Activated naive CD4-positive, alpha-beta T cell treated with Interleukin-2 at 50 U/mL for 16 hours (primary cell): ENCODE measurements at places on chromosomes 11 and 22.

GRCh38 chr11:78834886-78835285 is 260.2 kb upstream of the NARS2 start:
- DNase-seq, result no peak

DNA sequence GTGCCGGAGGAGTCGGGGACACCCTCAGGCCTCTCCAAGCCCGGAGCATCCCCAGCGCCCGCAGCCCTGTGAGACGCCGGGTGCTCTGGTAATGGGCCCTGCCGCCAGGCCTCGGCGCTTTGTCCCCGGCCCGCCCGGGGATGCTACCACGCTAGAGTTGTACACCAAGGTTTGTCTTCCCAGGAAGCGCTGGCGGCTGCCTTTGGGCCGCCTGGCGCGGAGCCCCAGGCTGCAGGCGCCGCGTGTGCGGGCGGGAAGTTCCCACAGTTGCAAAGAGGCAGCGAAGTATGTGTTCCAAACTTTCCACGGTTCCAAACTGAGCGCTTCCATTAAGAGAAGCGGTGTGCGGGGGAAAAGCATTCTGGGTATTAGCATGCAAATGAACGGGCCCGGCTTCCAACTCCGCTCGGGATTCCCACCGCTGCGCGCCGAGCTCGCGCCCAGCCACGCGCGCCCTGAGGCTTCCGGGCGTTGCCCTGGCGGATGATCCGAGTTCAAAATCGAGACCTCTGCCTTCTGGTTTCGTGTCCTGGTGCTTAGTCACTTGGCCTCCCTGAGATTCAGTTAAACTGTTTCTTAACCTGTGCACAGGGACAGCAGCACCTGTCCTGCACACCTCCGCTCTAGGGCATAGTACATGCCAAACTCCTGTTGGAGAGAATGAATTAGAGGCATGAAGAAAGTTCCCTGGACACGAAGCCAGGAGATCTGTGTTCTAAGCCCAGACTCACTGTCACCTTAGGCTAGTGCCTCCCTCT is 1.3 kb upstream of the PATZ1 start:
- peak; percentile 65 for DNase-seq

DNA sequence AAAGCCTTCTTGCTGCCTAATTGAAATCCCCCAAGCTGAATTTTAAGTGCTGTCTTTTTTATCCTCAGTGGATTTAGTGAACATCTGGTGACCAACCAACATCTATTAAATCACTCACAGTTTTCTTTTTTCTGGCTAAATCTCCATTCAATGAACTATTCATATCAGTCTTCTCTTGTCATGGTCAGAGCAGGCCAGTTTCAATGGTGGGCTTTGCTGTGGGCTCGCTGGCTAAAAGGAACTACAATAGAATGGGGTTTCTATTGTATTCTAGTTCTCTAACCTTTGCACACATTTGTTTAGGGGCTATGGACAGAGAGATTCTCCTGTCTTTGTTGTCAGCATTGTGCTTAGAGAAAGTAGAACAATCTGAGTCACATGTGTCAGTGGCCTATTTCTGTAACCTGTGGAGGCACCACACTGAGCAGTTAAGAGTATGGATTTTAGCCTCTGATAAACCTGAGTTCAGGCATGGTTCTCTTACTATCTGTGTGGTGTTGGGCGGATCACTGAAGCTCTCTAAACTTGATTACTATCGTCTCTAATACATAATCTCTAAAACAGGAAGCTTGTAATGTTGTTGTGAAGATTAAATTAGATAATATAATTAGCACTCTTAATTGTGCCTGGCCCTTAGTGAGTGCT is 94.2 kb upstream of the CADM1 start:
- DNase-seq, result no peak

GRCh38 chr11:100867606-100868005 is 180.5 kb downstream of the ARHGAP42 start:
- no peak for DNase-seq

GRCh38 chr11:60985991-60986915 is 14.8 kb downstream of the CD6 start:
- DNase-seq, result peak; percentile 90

DNA sequence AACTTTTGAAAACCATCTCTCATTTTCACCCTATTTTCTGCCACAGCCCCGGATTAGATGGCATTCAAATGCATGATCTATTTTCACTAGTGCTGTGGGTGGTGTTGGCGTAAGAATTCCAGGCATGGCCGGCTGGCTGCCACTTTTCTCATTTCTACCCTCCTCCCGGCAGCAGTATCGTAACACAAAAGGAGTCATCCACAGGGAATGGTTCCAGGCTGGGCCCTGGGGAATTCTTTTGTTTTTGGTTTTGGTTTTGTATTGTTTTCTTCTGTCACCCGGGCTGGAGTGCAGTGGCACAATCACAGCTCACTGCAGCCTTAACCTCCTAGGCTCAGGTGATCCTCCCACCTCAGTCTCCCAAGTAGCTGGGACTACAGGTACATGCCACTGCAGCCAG is 13.8 kb downstream of the JAML start:
- DNase-seq, result no peak

- DNase-seq, result no peak
These were observed 428.8 kb downstream of the DYNC2H1 start for GRCh38 chr11:103537904-103538502.

DNA sequence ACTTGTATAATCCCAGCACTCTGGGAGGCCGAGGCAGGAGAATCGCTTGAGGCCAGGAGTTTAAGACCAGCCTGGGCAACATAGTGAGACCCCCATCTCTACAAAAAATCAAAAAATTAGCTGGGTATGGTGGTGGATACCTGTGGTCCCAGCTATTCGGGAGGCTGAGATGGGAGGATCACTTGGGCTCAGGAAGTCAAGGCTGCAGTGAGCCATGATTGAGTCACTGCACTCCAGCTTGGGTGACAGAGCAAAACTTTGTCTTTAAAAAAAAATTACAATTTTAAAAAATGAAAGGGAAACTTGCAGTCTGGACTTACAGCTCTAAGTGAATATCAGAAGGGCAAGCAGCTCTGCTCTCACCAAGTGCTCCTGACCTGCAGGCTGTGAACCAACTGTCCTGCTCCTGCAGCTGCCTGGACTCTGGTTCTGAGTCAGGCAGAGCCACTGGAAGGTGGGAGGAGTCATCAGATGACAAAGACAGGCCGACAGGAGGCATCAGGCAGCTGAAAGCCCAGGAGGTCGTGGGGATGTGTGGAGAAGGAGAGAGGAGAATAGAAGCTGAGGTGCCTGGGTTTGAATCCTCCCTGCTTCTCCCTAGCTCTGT is 9.6 kb downstream of the SMTNL1 start:
- no peak for DNase-seq

GRCh38 chr11:17515443-17516176 is 28.6 kb downstream of the USH1C start:
- no peak for DNase-seq

- no peak for DNase-seq
These were observed 42.1 kb downstream of the TRIM66 start for GRCh38 chr11:8640267-8640906.

- DNase-seq, result no peak
These were observed 21.9 kb downstream of the MRPL23 start for GRCh38 chr11:1969035-1969434.

- no peak for DNase-seq
These were observed 1476.5 kb downstream of the TBC1D22A start for GRCh38 chr22:48238966-48239365.

DNA sequence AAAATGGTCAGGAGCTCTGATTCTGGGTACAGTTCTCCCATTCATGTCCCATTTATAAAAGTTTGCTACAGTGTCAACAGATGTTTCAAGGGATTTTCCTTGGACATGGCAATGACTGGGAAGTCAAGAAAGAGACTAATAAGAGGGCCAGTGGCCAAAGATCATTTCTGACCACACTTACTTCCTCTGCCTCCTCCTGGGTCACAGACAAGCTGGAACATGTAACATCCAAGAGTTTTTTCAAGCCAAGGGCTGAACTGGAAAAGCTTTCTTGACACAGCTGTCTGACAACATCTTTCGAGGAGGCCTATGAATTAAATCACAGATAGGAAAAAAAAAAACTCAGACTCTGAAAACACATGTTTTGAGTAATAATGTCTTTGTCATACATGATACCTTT is 8.7 kb downstream of the COMMD9 start:
- no peak for DNase-seq

DNA sequence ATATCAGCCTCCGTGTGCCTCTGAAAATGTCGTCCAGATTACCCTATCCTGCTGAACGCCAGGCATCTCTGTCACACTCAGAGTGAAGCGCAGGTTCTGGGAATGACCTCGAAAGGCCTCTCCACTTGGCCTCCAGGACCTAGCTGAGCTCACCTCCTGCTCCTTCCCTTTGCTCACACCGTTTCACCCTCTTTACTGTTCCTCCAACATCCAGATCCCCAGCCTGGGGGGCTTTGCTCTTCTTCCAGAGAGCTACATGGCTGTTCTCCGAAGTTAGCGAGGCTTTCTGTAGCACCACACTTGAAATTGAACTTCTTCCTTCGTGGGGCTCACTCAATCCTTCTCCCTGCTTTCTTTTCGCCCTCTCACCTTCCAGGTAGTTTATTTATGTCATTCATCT is 27.9 kb downstream of the GLB1L2 start:
- DNase-seq, result no peak

DNA sequence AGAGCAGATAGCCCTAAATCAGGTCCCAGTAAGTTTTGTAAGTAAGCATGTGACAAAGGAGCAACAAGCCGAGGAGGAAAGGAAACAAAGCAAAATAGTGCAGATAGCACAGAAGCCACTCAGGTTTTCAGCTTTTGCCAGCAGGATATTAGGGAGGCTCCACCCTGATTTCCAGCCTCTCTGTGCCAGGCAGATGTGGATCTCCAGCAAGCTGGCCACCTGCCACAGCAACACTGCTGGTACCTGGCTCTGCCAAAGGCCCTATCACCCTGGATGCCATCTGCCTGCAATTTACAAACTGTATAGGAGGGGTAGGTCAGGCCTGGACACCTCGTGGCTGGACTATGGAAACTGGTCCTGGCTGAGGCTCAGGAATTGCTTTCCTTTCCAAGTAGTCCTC is 12.2 kb upstream of the NNMT start:
- no peak for DNase-seq

GRCh38 chr22:39148727-39149535 is 3.5 kb downstream of the CBX7 start:
- DNase-seq, result peak; percentile 79

GRCh38 chr22:33803371-33804282 is 116.6 kb downstream of the LARGE1 start:
- DNase-seq, result no peak

DNA sequence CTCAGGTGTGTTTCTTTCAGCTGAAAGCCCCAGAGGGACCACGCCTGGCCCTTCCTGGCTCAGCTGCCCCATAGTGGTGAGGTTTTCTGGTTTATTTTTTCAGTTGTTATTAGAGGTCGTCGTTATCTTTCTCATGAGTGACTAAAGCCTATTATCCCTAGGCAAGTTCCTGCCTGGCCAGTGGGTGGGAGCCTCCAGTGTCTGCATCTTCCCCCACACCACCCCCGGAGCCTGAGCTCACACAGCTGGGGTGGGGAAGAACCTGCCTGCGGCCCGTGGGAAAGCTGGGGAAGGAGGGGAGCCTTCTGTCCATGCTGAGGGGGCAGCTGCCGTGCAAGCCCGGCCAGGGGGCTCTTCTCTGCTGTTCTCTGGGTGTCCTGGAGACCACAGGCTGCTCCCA is 24.3 kb upstream of the PPFIA1 start:
- DNase-seq, result no peak

GRCh38 chr11:101945448-101945847 is 29.1 kb upstream of the ANGPTL5 start:
- DNase-seq, result no peak

DNA sequence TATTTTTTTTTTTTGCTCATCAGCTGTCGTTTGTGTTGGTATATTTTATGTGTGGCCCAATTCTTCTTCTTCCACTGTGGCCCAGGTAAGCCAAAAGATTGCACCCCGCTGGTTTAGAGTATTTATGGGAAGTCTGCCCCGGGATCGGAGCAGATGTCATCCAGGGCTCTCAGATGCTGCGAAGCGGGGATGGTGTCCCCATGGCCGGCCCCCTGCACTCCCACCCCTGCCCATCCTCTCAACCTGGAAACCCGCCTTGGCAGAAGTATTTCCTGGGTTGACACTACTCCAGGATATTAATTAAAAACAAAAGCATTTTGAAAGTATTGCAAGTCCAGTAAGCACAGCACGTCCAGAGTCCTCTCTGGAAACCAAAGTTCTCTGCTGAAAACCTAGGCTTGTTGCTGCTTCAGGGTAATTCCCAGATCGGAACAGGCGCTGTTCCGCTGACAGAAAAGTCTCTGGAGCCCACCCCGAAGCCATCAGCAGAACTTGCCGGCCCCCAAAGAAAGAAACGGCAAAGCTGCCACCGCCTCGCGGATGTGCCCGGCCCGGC is 833 bp downstream of the SCUBE2 start:
- DNase-seq, result no peak

DNA sequence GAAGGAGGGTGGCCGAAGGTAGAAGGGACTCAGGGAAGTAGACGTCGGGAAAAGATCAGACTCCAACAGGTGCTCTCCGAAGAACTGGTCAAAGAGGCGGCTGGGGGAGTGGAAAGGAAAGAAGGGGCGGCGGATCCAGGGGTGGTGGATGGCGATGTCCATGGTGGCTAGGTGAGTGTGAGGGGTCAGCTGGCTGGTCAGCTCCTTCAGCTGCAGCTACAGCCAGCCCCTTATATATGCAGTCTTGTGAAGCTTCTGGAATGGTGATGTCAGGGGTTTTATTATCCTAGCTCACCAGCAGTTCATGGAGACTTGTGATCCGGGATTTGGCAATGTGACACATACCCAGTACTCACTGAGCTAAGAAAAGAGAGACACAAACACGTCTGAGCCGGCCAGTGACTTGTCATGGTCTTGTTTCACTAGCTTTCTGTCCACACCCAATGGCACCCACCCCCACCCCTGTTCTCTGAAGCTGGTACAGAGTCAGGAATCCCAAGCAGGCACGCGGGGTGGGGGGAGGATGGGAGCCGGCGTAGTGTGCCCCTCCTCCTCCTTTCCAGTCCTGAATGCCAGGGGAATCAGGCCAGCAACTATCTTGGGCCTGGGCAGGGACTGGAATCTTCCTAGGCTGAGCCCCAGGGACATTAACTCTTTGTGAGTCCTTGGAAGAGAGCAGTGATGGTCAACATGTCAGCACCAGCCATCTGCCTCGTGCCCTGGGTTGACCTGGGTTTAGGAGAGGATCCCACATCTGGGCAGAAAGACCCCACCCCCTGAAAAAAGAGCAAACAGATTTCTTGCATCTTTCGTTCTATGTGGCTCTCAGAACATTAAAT is at the start of gene CRYAB:
Gene CRYAB (minus strand): TSS at position 208 of the 839 bp plus-strand sequence. CDS start 46 bp downstream, at position 162.
- DNase-seq, result no peak
